NCI-H524 (cell line): ENCODE measurements at places on chromosomes 4 and X.

GRCh38 chr4:102318105-102318504 is 27.2 kb downstream of the SLC39A8 start:
- DNase-seq: no peak

- DNase-seq: peak; percentile 88
Observed at GRCh38 chrX:143472347-143472938, 44.8 kb downstream of the SPANXN3 start.

- no peak for DNase-seq
Observed at GRCh38 chrX:10083809-10084208, 73.0 kb upstream of the CLCN4 start.

GRCh38 chr4:39324897-39325613 is 41.1 kb downstream of the RFC1 start:
- DNase-seq: no peak

DNA sequence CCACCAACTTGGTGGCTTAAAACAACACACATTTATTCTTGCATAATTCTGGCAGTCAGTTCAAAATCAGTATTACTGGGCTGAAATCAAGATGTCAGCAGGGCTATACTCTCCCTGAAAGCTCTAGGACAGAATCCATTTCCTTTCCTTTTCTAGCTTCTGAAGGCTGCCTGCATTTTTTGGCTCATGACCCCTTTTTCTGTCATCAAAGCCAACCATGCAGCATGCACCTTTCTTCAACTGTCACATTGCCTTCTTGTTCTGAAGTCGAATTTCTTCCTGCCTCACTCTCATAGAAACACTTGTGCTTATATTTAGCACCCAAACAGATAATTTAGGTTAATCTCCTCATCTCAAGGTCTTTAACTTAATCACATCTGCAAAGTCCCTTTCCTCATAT is 79.8 kb upstream of the PPP1R2C start:
- DNase-seq: no peak

DNA sequence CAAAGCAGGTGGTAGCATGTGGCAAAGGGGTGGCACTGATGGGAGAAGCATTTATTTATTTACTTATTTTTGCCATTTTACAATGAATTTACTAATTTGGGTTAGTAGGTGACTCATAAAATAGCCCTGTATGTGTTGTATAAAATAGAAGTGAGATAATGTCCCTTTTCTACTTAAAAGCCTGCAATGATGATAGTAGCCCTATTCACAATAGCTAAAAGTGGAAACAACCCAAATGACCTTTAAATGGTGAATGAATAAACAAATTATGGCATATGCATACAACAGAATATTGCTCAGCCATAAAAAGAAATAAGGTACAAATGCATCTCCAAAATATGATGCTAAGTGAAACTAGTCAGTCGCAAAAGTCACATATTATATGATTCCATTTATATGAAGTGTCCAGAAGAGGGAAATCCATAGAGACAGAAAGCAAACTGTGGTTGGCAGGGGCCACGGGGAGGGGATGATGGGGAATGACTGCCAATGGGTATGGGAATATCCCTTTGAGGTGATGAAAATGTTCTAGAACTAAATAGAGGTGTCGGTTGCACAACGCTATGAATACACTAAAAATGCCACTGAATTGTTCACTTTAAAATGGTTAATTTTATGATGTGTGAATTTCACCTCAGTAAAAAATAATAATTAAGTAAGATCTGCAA is 35.8 kb upstream of the FAM9C start:
- no peak for DNase-seq
